ENCODE measurements at places on chromosomes 1 and 21. TPM values are rescaled to one million over a fixed set of nuclear protein-coding genes. Genes with fewer than 3 reads are reported as not detected.

The CAMK1G gene
- 0.42 TPM for total RNA-seq

DNA sequence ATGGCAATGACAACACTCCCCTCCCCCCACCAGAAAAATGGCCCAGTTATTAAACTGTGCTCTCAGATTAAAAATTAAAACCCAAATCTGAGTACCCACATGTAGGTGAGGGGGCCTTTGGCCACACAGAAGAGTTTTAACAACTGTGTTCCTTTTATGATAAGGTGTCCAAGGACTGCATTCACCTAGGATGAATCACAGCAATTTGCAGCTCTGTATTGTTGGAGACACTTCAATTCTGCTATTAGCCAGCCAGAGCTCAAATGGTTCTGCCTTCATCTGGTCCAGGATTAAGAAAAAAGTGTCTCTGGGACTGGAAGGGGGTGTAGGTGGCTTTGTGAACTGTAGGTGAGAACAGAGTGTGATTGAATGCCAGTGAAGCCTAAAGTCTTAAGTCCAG, 43.3 kb upstream of the DIRAS3 start:
- H3K27ac ChIP-seq: no peak overlapping the region
- H3K4me3 ChIP-seq: no peak overlapping the region
- H3K36me3 ChIP-seq: no peaks in the 10 kb centered on the region
- no peaks in the 10 kb centered on the region for H3K4me1 ChIP-seq
- no peaks in the 10 kb centered on the region for H3K27me3 ChIP-seq

GRCh38 chr21:39115576-39116235, 67.5 kb downstream of the PSMG1 start:
- DNase-seq: no peak
- no peak overlapping the region for H3K4me3 ChIP-seq
- no peaks in the 10 kb centered on the region for H3K36me3 ChIP-seq
- peak overlapping the region; percentile 59 for H3K27ac ChIP-seq

DNA sequence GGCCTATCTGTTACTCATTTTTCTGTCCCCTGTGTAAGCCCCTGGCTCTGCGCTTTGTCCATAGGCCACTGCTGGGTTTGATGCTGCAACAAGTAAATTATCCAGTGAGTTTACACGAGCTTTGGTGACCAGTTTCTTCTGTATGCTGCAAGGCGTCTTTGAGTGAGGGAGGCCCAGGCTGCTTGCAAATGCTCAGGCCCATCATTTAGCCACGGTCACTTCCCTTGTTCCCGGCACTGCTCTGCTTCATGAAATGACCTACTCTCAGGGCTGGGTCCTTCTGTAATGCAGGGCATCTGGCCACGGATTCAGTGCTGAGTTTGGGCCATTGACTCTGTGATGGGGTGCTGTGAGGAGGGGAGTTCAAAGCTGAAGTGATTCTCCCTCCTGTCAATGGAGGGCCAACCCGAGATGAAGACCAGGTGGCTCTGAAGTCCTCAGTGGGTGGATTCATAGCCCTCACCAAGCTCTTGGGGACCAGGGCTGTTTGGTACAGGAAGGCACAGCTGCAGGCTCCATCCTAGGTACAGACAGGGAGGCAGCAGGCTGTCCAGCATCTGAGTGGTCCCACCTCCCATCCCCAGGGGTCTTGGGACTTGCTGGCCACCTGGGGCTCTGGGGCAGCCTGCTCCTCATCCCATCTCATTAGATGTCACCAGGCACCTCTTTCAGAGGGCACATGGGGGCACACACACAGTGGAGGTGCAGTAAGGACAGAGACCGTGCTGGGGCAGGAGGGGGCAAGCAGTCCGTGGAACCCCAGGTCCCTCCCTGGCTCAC, 21.7 kb downstream of the LHX4 start:
- H3K4me3 ChIP-seq: no peak overlapping the region
- no peaks in the 10 kb centered on the region for H3K36me3 ChIP-seq
- DNase-seq: no peak
- peaks cover 8% of the 10 kb centered on the region for H3K27me3 ChIP-seq
- H3K27ac ChIP-seq: no peak overlapping the region

DNA sequence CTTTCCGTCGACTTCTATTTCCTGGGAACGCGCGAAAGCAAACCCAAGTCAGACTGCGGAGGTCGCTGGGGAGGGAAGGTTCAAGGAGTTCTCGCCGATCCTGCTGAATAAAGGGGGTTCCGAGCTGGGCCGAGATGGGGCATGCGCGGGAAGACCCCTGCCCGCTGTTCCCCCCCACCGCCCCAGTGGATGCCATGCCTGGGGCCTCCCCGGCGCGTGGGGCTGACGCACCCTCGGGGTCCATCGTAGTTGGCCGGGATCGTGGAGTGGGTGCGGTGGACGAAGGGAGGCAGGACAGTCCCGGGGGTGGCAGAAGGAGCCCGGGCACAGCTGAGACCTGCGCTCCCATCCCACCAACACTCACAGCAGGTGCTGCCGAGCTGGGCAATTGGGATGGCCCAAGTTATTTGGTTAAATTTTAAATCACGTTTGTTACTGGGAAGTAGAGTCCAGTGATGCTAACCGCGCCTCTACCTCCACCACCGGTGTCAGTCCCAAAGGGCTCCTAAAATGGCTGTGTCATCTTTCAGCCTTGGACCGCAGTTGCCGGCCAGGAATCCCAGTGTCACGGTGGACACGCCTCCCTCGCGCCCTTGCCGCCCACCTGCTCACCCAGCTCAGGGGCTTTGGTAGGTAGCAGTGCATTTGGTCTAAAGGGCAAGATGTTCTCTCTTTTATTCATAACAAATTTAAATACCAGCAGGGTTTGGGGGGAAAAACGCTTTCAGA, 801 bp downstream of the MX1 start:
- H3K4me1 ChIP-seq: no peaks in the 10 kb centered on the region
- DNase-seq: no peak
- peak overlapping the region; percentile 43 for H3K27ac ChIP-seq
- peaks cover 30% of the 10 kb centered on the region for H3K27me3 ChIP-seq

The LCE1F gene
- not detected for total RNA-seq

The IFI44 gene
- total RNA-seq: 4.4 TPM

The CFHR3 gene
- total RNA-seq: 0.11 TPM

DNA sequence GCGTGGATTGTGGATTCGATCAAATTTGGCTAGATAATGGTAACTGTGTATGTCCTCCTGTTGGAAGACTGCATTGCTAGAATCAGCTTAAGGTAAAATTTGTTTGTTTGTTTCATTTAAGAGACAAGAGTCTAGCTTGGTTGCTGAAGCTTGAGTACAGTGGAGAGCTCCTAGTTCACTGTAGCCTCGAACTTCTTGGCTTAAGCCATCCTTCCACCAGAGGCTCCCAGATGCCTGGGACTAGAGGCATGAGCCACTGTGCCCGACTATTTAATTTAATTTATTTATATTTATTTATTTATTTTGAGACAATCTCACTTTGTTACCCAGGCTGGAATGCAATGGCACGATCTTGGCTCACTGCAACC, 1.5 kb downstream of the PHACTR4 start:
- no peak for DNase-seq
- no peak overlapping the region for H3K27ac ChIP-seq
- H3K36me3 ChIP-seq: no peaks in the 10 kb centered on the region
- peaks cover 14% of the 10 kb centered on the region for H3K4me1 ChIP-seq

DNA sequence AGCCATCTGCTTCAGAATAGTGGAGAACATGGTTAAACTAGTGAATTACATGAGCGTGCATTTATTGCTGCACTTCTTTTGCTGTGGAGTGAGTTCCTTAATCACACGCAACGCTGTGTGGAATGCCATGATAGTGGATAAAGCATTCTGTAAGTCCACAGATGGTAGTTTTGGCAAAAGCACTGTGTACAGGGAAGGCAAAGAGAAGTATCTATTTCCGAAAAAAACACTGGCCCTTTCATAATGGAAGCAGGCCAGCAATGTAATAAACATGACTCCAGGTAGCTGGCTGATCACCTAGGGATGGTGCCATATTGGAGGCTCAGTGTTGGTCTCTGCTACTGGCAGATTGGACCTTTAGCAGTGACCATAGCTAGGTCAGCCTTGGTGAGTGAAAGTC, 67.6 kb downstream of the FH start:
- no peak overlapping the region for H3K27ac ChIP-seq
- no peaks in the 10 kb centered on the region for H3K36me3 ChIP-seq
- H3K27me3 ChIP-seq: no peaks in the 10 kb centered on the region
- H3K4me1 ChIP-seq: no peaks in the 10 kb centered on the region

GRCh38 chr1:233520261-233521191, 93.4 kb upstream of the KCNK1 start:
- no peak overlapping the region for H3K27ac ChIP-seq
- H3K4me3 ChIP-seq: no peak overlapping the region
- H3K27me3 ChIP-seq: peaks cover 1% of the 10 kb centered on the region
- DNase-seq: no peak
- no peaks in the 10 kb centered on the region for H3K4me1 ChIP-seq

- H3K36me3 ChIP-seq: no peaks in the 10 kb centered on the region
- no peak overlapping the region for H3K27ac ChIP-seq
- no peaks in the 10 kb centered on the region for H3K4me1 ChIP-seq
- no peak overlapping the region for H3K4me3 ChIP-seq
- no peak for DNase-seq
- no peaks in the 10 kb centered on the region for H3K27me3 ChIP-seq
Observed at GRCh38 chr21:19508844-19509243, 1105.3 kb upstream of the TMPRSS15 start.

The PRMT2 gene
- 15.4 TPM for total RNA-seq

- H3K4me3 ChIP-seq: no peak overlapping the region
- H3K36me3 ChIP-seq: no peaks in the 10 kb centered on the region
- DNase-seq: no peak
- no peak overlapping the region for H3K27ac ChIP-seq
Observed at GRCh38 chr1:97174039-97174704, 452.6 kb downstream of the PTBP2 start.

DNA sequence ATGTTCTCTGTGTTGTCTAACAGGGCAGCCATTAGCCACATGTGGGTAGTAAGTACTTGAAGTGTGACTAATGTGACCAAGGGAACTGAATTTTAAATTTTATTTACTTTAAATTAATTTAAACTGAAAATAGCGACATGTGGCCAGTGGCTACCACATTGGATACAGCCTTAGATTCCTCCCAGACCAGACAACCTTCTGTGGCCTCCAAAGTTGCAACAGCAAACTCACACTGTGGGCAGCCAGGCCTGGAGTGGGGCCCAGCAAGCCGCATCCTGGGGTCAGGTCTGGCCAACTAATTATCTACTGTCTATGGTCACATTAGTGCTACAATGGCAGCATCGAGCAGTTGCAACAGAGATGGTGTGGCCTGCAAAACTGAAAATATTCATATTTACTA, 11.7 kb downstream of the EIF2D start:
- H3K27ac ChIP-seq: no peak overlapping the region
- no peak for DNase-seq
- H3K36me3 ChIP-seq: peaks cover 10% of the 10 kb centered on the region
- no peaks in the 10 kb centered on the region for H3K4me1 ChIP-seq
- H3K4me3 ChIP-seq: no peak overlapping the region
- H3K27me3 ChIP-seq: no peaks in the 10 kb centered on the region

- H3K4me1 ChIP-seq: no peaks in the 10 kb centered on the region
- no peaks in the 10 kb centered on the region for H3K36me3 ChIP-seq
- no peaks in the 10 kb centered on the region for H3K27me3 ChIP-seq
- peak; percentile 7 for DNase-seq
Observed at GRCh38 chr1:53080769-53081168, 18.8 kb downstream of the PODN start.

DNA sequence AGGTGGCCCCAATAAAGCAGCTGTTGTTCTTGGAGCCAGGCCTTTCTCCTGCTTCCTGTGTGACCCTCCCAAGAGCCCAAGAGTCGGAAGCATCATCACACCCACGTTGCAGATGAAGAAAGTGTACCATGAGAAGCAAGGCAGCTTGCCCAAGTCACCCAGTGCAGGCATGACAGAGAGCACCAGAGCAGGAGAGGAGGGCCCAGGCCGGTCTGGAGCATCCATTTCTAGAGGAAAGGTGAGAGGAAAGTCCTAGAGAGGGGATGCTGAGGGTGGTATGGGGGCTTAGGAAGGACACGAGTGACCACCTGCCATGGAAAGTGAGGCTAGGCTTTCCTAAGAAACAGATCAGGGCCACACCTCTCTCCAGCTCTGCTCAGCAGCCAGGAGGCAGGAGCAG, 47.0 kb downstream of the C1orf198 start:
- peaks cover 40% of the 10 kb centered on the region for H3K4me1 ChIP-seq
- H3K27me3 ChIP-seq: no peaks in the 10 kb centered on the region
- H3K27ac ChIP-seq: no peak overlapping the region
- no peak for DNase-seq
- H3K36me3 ChIP-seq: no peaks in the 10 kb centered on the region
- H3K4me3 ChIP-seq: no peak overlapping the region

The UBXN10 gene
- 0.24 TPM for total RNA-seq

DNA sequence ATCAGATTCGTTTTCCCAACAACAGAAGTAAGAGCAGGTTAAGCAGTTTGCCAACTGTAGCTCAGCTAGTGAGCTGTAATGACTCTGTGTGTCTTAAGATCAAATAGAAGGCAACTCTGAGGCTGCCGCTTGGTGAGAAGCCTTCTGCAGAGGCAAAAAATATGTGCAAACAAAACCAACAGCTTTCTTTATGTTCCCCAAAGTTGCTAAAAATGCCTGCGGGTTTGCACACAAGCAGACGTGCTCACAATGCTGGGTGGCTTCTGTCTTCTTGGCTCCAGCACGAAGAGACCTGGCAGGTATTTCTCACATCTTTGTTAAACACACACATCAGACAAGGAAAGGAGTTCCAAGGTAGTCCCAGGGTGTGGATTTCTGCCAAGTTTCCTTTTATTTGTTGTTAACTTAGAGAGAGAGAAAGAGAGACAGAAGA, 158.9 kb upstream of the JUN start:
- H3K27ac ChIP-seq: no peak overlapping the region
- no peaks in the 10 kb centered on the region for H3K4me1 ChIP-seq
- H3K27me3 ChIP-seq: no peaks in the 10 kb centered on the region
- H3K4me3 ChIP-seq: no peak overlapping the region
- H3K36me3 ChIP-seq: no peaks in the 10 kb centered on the region

DNA sequence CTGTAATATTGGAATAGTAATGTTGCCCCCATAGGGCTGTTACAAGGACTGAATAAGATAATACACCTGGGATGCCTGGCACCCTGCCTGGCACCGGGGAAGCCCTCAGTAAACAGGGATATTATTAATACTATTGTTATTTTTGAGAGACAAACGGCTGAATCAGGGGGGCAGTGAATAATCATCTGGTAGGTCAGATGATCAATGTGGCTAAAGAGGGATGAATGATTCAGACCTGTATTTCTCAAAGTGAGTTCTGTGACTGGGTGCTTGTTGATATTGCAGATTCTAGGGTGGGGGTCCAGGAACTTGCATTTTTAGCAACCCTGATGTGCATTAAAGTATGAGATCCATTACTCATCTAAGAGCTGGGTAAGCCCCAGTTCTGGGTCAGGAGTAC, 46.2 kb upstream of the BCL10 start:
- H3K27ac ChIP-seq: no peak overlapping the region
- H3K36me3 ChIP-seq: no peaks in the 10 kb centered on the region
- H3K27me3 ChIP-seq: no peaks in the 10 kb centered on the region
- no peaks in the 10 kb centered on the region for H3K4me1 ChIP-seq

- no peak for DNase-seq
- H3K4me1 ChIP-seq: no peaks in the 10 kb centered on the region
- H3K27ac ChIP-seq: no peak overlapping the region
- no peaks in the 10 kb centered on the region for H3K36me3 ChIP-seq
Observed at GRCh38 chr1:113226148-113226547, 153.2 kb downstream of the LRIG2 start.

The GPATCH2 gene
- total RNA-seq: 4.9 TPM
